Cortex of kidney (tissue), 1 donor: ENCODE measurements at places on chromosomes 7 and 10.

DNA sequence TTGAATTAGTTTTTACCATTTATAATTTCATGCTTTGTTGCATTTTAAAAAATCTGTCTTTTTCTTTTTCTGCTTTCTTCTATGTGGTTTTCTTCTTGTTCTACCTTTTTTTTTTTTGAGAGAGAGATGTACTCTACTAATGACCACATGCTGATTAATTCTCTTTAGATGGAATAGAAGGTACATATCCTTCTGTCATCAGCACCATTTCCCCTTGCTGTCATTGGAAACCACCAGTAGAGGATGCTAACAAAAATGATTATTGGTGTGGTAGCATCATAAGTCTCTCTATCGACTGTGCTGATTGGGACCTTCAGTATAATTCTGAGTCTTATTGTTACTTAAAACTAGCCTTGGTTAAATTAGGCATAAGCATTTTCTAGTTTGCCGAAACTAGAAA, 3.6 kb downstream of the ZEB1 start:
- DNase-seq: no peak

DNA sequence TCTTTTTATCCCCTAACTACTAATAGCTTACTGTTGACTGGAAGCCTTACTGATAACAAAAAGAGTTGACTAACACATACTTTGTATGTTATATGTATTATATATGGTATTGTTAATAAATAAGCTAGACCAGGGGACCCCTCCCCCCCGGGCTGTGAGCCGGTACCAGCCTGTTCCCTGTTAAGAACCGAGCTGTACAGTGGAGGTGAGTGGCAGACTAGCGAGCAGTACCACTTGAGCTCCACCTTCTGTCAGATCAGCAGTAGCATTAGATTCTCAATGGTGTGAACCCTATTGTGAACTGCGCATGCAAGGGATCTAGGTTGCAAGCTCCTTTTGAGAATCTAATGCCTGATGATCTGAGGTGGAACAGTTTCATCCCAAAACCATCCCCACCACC, 377.0 kb downstream of the IPMK start:
- no peak for DNase-seq

GRCh38 chr10:20870834-20871233, 26.3 kb downstream of the NEBL start:
- DNase-seq: no peak

DNA sequence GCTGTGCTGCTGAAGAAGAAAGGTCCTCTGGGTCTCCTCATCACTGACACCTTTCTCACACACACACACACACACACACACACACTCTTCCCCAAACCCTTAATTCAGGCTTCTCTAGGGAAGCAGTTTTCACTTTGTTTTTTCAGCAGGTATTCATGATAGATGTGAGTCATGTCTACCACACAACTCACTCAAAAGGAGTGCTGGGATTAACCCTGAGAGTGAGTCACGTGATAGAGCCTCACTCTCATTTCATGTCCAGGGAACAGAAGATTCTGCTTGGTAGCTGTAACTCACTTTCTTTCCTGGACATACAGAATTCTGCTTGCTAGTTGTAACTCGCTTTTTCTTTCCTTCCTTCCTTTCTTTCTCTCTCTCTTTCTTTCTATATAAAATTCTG, 45.4 kb downstream of the VIM start:
- DNase-seq: no peak

DNA sequence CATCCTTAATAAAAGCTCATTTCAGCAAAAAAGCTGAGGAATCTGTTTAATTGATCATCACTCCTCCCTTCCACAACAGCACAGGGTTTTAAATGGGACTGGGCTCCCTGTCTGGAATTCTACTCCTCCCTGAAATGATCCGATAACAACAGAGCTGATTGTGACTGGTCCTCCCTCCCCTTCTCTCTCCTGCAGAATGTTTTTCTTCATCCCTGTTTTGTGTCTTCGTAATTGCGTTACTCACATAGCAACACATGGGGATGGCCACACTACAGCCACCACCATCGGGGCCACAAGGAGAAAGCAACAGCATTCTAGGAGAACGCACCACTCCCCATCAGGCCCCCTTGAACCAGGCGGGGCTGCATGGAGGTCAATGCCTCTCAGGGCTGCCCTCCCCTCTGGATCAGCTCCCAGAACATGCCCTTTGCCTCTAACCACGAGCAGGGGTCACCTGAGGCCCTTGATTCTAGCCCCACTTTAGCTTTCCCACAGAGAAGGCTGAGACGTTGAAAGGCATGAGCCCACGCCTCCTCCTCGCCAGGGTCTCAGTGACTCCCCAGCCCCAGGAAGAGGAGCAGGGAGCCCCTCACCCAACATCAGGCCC, 152.6 kb downstream of the PLXNA4 start:
- DNase-seq: no peak

GRCh38 chr10:44828508-44829142, 82.5 kb upstream of the TMEM72 start:
- DNase-seq: no peak

DNA sequence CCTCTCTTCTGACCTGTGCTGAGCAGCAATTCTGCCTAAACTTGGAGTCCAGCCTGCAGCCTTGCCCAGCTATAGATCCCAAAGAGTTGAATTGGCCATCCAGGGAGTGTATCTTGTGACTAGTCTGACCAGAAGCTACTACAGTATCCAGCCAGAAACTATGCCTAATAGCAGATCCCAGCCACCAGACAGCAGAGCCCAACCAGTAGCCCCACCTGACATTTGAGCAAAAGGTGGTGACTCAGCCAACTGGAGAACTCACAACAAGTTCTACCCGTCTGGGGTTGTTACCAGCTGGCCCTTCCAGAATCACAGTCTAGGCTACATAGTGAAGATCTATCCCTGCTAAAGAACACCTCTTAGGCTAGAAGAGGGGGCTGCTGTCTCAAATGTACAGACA, 315.0 kb downstream of the CRPPA start:
- no peak for DNase-seq

DNA sequence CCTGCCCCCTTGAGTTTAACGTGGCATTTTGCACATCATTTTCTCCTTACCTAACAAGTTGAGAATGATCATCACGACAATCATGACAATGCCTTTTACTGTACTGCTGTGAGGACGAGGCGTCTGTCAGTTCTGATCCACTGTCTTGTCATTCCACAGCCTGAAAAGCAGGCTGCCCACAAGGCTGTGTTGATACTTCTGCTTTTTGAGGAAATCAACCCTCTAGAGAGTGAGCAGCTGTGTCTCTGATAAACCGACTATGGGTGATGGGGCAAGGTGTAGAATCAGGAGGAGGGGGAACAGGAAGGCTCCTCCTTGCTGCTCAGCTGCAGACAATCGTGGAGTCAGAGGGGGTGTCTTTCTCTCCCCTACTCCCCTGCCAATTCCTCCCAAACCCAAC, 30.6 kb upstream of the C10orf120 start:
- no peak for DNase-seq

GRCh38 chr7:44390701-44391100, 65.3 kb upstream of the CAMK2B start:
- DNase-seq: no peak

DNA sequence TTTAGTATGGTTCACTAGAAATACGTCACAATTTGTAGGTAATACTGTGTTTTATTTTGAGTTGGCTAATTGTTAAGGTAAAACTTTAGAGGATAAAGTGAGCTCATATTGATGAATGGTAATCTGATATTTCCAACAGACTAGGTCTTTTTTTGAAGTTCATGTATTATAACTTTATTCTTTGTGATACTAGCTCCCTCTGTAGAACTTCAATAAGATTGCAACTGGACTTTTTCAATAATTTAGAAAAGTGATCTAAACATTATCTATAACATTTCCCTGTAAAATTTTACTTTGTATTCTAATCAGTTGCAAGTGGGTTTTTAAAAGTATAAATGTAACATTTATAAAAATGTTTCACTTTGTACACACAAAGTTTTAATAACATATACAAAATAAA, 83.5 kb downstream of the ADK start:
- no peak for DNase-seq

- DNase-seq: no peak
These were observed 16.4 kb downstream of the PTTG1IP2 start for GRCh38 chr7:90485734-90486316.

DNA sequence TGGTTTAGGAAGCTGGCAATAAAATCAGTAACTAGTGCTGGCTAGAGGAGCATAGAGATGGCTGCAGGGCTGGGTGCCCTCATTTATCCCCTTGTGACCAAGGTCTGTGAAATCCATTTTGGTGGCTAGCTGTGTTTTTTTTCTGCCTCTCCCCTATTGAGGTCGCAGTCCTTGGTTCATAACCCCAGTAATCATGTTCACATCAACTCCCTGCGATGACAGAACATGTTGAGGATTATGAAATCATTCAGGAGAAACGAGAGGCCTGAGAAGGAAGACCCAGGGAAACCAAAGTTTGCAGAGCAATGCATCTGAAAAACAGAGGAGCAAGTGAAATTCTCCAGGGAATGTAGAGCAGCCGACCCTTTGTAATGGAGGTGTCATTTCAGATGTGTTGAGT, 126.9 kb downstream of the TACC2 start:
- DNase-seq: no peak

- DNase-seq: no peak
These were observed 277.5 kb downstream of the PLXNA4 start for GRCh38 chr7:132298790-132299189.

DNA sequence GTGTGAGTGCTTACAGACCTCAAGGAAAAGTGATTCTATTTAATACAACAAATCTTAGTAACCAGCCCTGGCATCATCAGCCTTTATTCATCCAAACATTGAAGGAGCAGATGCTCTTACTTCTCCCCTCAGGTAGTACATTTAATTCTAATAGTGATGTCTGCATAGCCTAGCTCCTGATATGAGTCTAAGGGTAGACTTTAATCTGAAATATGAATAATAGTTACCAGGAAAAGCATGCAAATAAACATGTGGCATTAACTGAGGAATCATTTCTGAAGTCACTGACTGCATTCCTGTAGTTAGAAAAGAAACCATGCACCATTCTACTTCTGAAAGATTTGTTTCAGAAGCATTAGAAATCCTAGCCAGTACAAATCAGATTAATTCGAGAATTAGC, 25.7 kb upstream of the LMBR1 start:
- no peak for DNase-seq

GRCh38 chr7:2718296-2718965, 30.4 kb downstream of the AMZ1 start:
- no peak for DNase-seq

DNA sequence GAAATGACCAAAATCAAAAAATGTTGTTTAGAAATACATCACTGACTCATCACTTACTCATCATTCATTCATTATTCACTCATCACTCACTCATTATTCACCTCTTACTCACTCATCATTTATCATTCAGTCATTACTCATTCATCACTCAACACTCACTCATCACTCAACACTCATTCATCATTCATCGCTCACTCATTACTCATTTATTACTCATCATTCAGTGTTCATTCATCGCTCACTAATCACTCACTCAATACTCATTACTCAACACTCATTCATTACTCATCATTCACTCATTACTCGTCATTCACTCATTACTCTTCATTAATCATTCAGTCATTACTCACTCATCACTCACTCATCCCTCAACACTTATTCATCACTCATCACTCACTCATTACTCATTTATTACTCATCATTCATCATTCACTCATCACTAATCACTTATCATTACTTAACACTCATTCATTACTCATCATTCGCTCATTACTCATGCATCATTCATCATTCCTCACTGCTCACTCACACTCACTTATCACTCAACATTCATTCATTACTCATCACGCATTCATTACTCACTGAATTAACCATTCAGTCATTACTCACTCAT, 238.5 kb downstream of the ADARB2 start:
- DNase-seq: no peak

- DNase-seq: no peak
These were observed 147.3 kb upstream of the CDCA7L start for GRCh38 chr7:22093001-22093400.

GRCh38 chr7:22992874-22993840, 20.8 kb downstream of the HYCC1 start:
- no peak for DNase-seq

DNA sequence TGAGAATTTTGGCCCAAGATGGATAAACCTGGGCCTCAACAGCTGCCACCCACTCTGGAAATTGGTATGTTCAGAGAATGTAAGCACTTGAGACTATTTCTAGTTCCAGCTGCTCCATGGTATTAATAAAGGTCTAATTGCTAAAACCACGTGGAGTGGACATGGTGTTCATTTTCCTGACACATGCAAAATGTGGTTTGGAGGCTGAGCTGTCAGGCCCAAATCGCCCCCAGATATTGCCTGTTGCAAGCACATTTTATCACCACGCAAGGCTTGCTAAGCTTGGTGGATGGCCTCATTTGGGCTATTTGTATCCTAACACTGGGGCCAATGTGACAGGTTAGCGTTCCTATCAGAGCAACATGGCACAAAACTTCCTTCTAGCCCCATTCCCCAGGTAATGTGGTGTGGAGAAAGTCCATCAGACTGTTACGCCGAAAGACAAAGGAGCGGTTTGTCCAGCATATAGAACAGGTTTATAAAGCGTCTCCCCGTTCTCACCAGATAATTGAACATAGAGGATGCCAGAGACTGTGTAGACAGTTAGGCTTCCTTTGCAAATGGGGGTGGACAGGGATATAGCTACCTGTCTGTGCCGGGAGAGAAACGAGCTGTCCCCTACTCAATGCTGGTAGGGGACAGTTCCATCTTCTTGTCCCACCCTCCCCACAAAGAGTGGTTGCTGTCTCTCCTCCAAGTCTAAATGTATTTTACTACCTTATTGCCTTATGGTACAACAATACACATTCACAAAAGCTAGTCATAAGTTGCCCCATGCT, 78.0 kb upstream of the ANKRD1 start:
- DNase-seq: no peak

GRCh38 chr10:31034098-31034909, 2.6 kb upstream of the ZNF438 start:
- DNase-seq: no peak

DNA sequence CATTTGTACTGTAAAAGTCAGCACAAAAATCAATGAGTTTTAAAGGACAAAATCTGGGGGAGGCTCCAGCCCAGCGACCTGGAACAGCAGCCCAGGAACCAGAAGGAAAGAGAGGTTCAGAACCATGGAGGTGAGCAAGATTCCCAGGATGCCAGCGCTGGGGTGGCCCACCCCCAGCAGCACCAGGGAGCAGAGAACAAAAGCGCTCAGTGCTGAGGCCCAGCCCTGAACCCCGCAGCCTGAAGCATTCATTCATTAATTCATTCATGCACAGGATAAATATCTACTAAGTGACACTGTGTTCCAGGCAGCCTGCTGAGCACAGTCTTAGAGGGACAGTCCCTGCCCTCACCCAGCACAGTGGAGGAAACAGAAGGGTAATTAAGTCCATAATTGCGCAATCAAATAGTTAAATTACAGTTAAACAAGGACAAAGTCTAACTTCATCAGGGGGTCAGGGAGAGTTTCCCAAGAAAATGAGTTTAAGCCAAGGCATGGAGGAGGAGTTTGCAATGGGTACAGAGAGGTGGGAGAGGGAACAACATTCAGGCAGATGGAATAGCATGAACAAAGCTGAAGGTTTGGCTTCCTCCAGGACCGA, 202.3 kb downstream of the GRID1 start:
- no peak for DNase-seq

- no peak for DNase-seq
These were observed 14.3 kb downstream of the MUC12 start for GRCh38 chr7:100983451-100984187.
